Activated T-cell treated with anti-CD3 and anti-CD28 coated beads, Interleukin-2, amount 50 U/mL, for 48 hours (primary cell): ENCODE measurements at places on chromosomes 3 and 15.

DNA sequence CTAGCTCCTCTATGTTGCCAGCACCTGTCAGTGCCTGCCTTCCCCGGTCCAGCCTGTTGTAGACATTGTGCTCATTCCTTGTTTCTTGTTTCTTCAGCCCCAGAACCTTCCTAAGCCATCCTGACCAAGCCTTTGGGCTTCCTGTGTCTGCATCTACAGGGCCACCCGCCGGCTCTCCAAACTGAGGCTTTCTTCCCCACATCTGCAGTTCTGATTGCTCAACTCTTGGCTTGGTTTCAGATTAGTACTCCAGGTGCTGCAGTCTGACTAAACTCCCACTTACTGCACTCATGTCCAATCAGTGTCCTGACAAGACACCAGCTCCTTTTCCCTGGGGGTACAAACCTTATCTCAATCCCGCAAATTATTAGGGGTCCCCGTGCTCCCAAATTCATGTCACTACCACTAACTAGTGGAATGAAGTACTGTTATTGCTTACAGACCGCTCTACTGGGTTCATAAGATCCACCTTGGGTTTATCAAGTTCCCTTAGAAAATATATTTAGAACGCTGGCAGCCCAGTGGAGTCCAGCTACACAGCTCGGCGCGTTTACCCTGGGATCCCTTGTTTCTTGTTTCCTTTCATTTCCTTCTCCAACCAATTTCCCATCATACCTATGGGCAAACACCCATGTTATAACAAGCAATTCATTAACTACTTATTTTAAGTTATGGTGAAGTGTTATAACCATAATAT, 114.2 kb upstream of the TJP1 start:
- DNase-seq, result no peak

- DNase-seq, result peak; percentile 80
These were observed 63.9 kb upstream of the FAM98B start for GRCh38 chr15:38389924-38390542.

DNA sequence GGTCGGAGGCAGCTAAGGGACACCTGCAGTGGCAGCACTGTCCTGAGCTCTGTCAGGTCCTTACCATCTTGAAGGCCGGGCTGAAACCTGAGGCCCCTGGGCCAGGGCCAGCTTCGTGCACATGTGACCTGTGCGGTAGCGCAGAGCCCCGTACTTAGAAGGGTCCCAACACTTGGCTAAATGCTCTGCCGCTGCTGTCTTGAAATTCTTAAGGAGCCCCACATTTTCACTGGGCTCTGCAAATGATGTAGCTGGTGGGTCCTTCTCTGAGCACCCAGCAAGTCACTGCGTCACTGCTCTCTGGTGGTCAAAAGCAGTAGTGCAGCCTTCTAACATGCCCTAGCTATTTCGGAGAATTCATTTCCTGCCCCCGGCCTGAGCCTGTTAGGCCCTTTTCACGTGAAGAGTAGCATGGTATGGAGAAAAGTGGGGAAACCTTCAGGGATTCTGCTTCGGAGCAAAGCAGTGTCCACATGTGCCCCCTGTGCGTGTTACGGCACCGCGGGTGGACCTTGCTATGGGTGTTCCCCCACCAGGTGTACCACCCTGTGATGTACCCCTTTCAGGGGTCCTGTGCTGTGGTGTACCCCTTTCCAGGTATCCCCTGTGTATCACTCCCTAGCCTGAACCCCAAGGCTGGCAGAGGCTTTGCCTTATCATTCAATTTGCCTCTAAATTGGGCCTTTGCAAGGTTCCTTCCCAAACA, 79.7 kb downstream of the TMEM266 start:
- peak; percentile 86 for DNase-seq

DNA sequence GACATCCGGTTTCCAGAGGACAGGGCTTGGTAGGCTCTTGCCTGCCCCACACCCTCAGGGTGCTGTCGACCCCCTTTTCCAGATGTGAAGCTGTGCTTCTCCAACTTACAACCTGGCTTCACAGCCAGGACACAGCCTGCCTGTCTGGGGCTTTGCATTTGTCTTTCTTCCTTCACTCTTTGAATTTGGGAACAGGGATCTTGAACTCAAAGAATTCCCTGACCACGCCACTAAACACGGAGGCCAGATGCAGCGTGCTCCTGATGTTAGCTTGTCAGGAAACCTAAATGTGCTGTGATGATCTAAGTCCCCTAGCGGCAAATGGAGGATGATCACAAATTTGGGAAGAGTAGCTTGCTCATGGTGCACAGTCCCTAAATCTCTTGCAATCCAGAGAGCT, 244.8 kb upstream of the RGMA start:
- no peak for DNase-seq

DNA sequence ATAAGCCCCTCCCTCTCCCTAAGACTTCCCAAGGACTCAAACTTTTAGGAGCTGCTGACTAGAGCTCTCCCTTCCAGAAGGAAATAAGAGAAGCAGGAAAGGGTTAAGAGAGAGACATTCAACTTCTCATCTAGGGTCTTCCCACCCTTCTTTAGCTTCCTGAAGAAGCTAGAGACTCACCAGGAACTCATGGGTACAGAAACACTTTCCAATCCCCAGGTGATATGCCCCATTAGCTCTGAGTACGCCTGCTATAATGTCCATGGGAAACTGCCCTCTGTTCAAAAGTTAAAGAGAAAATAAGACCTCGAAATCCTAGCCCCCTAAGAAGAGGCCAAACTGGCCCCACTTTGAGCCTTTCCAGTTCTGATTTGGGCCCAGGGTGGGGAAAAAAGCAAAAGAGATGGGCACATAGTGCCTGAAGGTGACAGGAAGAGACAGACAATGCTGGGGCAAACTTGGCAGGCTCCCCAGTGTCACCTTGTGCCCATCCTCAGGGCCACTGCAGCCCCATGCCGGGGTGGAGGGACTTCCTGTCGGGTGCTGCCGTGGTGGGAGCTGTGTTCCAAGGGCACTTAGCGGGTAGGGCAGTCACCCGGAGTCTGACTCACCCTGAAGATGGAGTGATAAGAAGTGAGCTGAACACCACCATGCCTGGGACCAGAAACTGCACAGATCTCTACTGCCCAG, 29.5 kb downstream of the CCDC12 start:
- peak; percentile 73 for DNase-seq

DNA sequence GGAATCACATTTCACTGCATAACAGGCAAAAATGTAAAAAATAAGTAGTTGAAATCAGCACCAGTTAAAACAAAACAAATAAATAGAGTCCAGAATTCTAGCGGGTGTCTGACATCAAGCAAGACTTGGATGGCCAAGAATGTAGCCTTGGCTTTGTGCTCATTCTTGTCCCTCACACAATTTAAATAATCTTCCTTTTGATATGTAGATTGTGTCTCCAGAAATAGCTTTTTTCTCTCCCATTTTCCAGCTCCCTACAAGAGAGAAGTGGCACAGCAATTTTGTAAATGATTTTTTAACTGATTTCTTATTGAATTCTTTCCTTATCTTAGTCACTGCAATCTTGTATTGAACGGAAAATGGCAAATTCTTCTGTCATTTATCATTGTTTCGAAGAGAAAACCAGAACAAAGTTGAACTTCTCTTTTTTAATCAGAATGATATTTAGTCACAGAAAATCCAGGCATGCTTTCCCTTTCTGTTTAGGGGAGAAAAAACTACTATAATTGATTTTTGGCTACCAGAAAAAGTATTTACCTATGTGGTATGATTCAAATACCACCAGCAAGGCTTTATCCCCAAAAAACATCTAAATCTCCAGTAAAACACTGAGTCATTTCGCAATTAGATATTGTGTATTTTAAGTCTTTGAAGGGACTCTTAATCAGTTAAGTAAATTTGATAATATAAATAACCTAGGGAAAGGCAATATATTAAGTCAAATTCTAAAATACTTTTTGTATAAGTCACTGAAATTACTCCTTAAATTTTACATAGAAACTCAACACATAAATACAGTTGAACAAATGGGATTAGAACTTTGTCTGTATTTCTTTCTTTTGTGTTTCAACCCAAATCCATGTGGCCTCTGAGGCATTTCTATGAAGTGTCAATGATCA, 481.7 kb downstream of the GBE1 start:
- no peak for DNase-seq

GRCh38 chr3:70919091-70919490, 606.7 kb upstream of the MDFIC2 start:
- no peak for DNase-seq

- DNase-seq, result no peak
These were observed 193.8 kb downstream of the SCAPER start for GRCh38 chr15:76711351-76711827.

DNA sequence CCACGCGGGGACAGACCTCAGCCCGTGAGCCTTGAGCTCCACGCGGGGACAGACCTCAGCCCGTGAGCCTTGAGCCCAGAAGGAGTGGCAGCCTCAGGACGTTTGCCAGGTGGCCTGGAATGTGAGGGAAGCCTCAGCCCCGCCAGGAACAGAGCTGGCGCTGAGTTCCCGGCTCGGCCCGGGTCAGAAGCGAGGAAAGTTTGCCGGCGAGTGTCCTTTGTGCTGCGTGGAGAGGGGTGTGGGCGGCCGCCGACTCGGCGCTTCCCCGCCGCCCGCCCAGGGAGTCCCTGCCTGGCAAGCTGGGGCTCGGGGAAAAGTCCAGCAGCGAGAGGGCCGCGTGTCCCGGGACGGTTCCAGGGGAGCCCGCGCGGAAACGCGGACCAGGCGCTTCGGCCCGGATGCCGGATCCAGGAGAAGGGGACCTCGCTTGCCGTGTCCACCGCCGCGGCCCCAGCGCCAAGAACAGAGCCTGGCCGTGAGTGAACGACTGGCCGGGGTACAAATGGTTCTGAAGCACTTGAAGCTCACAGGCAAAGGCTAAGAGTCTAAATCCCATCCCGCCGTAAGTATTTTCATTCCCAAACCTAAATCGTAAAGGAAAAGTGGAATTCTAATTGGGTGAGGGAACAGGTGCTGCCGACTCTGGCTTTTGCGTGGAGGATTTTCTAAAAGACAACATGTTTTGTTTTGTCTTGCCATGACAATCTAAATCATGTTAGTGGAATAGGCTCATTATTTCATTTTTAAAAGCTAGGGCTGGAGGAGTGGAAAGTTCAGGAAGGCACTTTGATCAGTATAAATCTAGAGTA, 1.7 kb downstream of the LRRN1 start:
- peak; percentile 33 for DNase-seq

GRCh38 chr3:40780925-40781406, 256.2 kb downstream of the ZNF621 start:
- DNase-seq, result no peak

DNA sequence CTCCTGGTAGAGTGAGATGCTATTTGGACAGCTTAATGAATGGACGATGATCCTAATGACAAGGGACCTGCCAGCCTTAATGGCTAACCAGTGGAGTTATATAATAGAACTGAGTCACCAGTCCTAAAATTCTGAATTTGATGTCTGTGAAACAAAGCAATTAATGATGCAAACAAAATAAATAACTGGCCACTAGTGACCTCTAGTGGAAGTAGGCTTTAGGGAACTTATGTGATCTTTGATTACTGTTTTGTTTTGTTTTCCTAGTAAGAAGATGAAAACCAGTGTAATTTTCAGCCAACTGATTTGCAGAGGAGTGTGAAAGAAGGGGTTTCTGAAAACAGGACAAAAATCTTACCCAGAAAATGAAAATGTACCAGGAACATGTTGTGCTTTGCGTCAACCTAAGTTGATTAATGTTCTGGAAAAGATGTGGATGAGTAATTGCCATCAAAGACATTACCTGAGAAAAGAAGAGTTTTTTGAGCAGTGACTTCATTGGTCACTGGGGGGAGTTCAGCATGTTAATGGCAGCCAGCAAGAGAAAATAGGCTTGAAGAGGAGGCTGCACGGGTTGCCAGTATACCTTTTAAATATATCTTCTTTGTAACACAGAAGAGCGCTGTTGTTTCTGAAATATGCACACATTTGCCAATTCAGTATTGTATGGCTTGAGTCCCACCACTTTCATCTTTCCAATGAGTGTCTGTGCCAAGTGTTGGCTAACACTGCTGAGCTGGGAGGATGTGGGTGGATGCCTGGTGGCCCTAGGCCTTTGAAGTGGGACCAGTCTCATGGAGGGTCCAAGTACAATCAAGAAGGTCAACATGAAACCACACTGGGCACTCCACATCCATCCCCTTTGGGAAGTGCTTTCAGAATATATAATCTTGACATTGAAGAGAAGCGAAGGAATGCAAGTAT, 9.3 kb downstream of the VEPH1 start:
- DNase-seq, result no peak
